ENCODE measurements at places on chromosomes 7 and 10. TPM values are rescaled to one million over a fixed set of nuclear protein-coding genes. Genes with fewer than 3 reads are reported as not detected.

Gene TAS2R4
- polyA plus RNA-seq = 6.7 TPM

Gene STAG3
- polyA plus RNA-seq = 30.7 TPM

- no peak for DNase-seq
These were observed 58.1 kb downstream of the FHIP2A start for GRCh38 chr10:114879541-114880158.

GRCh38 chr10:113469796-113470195 is 83.1 kb upstream of the HABP2 start:
- no peak for DNase-seq

DNA sequence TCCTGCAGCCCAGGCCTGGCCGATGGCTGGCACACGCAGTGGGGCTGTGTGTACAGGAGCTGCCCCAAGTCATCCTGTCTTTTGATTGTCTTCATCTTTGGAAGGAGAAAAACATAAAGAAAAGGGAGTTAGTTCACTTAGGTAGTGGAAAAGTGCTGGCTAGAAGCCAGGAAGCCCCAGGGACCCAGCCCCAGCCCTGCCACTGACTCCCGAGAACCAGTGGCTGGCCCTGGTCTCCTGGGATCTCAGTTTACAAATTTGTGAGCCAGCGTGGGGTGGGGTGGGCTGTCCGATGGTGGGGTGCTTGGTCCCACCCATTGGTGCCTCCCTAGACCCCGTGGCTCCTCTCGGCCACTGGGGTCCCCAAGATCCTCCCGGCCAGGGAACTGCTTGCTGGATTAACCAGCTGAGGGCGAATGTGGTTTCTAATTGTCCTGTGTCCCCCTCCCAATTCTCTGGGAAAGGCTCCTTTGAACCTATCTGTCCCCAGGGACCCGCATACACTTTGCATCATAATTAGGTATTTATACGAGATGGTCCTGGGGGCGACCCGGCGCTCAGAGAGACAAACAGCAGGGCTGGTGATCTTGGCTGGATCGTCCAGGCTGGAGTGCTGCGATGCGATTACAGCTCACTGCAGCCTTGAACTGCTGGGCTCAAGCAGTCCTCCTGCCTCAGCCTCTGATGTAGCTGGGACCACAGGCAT is 16.3 kb upstream of the CHST12 start:
- no peak for DNase-seq
